ENCODE measurements at places on chromosomes 5 and 9.

DNA sequence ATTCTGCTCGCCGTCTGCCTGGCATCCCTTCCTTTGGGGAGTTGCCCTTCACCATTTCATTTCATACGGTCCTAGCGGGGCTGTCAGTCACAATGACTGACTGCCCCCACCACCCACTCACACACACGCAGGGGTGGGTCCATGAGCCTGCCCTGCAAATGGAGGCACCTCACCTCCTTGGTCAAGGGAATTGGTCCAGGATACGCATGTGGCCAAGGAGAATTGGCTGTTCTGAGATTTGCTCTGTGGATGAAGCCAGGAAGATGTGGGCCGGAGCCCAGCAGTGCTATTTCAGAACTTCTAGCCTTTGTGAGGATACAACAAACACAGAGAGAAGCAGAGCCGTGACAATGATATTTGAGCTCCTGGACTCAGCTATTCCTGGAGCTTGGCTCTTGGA, 17.0 kb downstream of the C1QTNF2 start:
- DNase-seq = no peak

DNA sequence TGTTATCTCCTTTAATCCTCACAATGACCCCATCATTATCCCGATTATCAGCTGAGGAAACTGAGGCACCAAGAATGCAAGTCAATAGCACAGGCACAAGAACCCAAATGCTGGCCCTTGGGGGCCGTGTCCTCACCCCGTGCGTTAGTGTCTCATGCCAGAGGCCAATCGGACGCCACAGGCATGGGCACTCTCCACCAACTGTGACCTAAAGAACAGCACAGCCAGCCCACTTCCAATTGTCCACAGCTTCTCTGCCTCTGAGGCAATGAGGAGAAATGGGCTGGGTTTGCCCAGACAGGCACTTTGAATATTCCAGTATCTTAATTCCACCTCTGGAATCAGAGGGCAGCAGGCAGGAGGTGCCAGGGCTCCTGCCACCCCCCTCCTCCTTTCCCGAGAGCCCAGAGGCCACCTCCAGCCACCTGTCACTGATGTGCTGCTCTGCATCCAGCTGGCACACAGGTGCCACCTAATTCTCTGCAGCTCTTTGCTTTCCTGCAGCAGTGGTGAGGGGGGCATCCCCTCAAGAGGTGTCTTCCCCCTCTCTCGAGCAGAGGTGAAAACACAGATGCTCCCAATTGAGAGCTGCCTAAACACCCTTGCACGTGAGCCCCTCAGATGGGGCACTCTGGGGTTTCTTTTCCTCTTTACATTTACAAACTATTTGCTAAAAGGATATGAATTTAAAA, 107.5 kb downstream of the ROR2 start:
- DNase-seq = no peak

- DNase-seq = peak; percentile 38
Observed at GRCh38 chr5:133111299-133111698, 59.5 kb downstream of the HSPA4 start.

GRCh38 chr5:74865256-74865803, 857 bp downstream of the FAM169A start:
- no peak for DNase-seq

GRCh38 chr9:131651160-131651559, 88.7 kb downstream of the RAPGEF1 start:
- DNase-seq = no peak

DNA sequence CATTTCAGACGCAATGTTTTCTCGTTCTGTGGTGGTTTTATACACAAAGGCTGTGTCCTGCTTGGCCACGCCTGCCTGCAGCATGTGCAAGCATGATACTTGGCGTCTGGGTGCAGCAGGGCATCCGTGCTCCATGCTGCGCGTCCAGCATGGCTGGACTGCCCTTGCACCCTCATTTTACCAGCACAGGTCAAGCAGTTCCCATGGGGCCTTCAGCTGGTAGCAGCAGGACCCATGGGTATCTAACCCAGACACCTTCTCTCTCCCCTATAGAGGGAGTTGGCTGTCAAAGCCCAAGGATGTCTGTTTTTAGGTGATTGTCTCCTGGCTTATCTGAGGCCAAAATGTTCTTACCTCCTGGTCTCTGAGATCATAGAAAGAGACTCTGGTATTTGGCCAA, 158.3 kb upstream of the PITX1 start:
- DNase-seq = no peak
